ENCODE measurements at places on chromosomes 3 and 15.

DNA sequence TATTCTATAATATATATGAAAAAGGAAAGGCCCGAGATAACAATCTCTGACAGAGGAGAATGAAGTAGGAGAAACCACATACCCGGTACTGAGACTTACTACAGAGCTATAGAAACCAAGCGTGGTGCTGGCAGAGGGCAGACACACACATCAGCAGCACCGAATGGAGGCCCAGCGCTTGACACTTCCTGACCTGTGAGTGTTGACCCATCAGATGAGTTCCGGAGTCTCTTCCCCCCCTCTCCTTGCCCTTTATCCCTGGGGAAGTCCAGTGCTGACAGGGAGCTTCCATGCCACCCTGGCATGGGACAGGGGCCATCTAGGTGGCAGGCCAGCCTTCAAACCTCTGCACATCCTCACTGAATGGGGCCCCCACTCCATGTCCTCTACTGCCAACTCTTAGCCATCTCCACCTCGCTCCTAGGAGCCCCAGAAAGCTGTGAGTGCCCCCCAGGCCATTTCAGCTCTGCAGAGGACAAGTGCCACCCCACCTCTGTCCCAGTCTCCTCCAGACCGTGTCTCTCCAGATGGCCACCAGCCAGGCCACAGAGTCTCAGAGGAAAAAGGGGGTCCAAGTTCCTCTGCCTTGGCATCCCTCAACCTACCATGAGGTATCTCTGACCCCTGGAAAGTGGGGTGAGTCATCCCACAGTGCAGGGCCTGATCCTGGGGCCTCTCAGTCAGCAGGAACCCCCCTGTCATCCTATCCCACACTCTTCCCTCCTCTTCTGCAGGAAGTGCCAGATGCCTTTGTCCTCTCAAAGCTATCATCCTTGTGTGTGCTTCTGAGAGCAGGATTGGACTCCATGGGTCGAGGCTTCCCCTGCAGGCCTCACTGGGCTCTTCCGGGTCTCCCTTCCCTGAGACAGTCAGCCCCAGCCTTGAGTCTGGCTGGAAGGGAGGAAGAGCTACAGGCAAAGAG lies 116.5 kb upstream of the ALDH1A3 start:
- no peak for DNase-seq

DNA sequence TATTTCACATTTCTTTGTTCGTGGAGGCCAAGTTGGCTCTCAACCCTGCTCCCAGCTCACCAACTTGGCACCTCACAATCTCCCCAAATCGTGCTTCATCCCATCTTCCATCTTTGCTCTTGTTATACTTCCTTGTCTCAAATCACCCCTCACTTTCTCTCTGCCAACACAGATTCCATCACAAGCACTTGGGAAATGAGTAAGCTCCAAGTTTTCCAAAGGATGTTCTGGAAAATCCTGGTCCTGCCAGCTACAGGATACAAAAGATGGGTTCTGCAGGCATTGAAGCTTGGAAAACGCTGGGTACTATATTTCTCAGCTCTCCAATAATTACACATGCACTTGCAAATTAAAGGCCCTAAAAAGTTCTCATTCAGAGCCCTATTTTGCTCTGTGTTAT lies 4.1 kb upstream of the TM4SF4 start:
- no peak for DNase-seq

DNA sequence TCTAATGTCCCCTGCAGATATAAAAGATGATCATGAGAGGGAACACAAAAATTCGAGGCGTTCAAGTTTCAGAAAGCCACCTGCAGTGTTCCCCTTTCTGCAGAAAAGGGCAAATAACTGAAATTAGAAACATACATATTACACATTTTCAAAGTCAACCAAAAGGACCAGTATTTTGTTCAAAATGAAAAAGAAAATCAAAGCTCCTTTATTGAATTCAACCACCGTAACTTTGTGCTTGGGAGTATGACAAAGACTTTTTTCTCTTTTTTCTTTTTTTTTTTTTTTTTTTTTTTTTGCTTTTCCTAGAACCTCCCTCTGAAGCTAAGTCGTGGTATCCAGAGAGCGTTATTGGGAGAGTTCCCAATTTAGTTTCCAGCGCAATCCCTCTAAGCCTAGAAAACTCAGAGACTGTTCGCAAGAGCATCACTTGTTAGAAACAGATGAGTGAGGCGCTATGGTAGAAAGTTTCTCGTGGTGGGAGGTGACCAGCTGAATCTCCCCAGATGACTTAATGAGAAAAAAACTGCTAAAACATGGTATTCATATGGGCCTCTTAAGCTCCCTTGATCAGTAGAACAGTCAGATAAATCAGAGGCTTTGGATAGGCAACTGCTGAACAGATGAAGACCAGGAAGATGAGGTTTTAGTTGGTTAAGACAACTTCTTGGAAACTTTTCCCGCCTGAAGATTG lies 77.4 kb downstream of the MB21D2 start:
- no peak for DNase-seq

- no peak for DNase-seq
Observed at GRCh38 chr15:94234300-94234699, 2.9 kb downstream of the MCTP2 start.

- DNase-seq: no peak
Observed at GRCh38 chr15:65881766-65882434, 12.6 kb downstream of the RAB11A start.

- DNase-seq: no peak
Observed at GRCh38 chr15:26806574-26806973, 33.7 kb upstream of the GABRB3 start.

GRCh38 chr3:50226888-50227389 lies 9.1 kb upstream of the GNAI2 start:
- DNase-seq: no peak

DNA sequence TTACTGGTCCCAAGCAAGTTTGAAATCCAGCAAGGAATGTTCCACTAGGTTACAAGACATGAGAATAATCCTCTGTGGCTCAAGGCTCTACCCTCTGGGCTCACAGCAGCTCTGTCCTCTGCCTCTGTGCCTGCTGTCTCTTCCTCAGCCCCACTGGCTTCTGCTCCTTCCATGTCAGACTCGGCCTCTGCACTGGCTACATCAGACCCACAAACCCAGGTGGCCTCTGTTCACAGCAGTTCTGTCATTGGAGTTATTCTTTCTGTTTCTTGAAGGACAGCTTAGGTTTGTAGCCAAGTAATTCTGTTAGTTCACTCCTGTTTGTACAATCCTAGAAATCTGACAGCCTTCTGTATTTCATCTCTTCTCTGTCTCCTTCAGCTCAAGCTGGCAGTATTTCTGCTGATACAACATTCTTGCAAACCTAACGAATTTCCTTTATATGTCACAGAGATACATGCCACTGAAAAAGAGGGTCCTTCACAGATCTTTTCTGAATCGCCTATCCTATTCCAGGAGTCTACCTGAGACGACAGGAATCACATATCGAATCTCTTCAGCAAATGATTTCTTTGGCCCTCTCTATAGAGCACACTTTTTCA lies 227.8 kb upstream of the PLSCR5 start:
- DNase-seq: no peak

DNA sequence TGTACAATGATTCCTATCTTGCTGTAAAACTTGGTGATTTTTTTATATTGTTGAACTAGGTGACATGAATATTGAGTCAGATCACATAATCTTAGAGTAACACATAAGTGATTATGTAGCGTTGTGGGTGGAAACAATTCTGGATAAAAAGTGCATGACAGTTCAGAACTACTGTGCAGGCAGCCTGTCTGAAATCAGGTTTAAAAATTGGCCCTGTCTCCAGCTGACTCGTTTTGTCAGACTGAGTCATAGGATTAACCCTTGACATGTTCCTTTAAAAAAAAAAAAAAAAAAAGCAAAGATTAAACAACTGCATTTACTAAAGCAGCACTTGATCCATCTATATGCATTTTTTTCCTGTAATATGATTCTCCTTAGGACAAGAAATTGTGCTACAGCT lies 160.0 kb upstream of the CGNL1 start:
- no peak for DNase-seq

DNA sequence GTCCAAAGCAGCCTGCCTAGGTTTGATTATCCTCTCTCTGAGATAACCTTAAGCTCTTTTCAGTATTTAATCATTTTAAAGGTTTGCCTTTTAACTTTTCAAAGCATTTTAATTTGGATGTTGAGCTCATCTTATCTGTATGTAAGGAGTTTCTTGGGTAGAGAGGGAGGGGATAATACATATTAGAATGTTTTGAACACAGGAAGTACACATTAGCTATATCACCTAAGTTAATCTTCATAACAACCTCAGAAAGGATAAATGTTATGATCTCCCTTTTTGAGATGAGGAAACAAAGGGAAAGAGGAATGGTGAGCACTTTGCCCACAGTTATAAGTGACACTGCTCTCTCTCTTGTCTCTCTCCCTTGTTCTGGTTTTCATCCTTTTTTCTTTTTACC lies 2.2 kb upstream of the CD47 start:
- DNase-seq: no peak

DNA sequence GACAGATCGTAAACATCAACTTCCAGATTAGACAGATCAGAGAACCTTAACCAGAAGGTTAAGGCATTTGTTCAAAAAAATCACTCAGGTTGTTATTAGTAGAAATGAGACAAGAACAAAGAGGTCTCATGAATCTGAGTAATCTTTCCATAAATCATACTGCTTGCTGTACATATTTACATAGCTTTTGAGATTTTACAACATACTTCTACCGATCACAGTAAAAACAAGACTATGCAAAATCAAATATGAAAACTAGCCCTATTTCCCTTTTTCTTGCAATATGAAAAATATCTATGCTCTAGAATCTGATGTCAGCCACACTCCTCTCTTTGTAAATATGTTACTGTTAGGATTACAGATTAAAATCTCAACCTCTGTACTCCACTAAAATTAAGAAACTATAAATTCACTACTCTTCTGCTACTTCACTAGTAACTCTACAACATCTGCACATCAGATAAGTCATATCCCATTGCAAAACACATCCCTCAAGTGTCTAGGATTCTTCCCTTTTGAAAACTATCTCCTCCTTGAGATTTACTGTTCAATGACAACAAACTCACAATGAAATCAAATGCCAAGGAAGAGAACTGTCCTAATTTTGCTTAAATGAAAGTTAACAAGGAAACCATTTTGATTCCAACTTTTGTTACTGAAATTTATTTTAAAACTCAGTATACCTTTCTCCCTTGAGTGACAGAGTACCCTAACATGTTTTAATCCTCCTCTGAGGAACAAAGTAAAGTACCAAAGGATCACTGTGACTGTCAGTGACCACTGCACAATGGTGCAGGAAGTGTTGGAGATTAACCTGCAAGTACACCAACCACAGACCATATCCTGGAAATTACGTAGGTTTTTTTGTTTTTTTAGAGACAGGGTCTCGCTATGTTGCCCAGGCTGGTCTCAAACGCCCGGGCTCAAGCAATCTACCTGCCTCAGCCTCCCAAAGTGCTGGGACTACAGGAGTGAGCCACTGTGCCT lies 12.8 kb downstream of the DCUN1D1 start:
- no peak for DNase-seq

DNA sequence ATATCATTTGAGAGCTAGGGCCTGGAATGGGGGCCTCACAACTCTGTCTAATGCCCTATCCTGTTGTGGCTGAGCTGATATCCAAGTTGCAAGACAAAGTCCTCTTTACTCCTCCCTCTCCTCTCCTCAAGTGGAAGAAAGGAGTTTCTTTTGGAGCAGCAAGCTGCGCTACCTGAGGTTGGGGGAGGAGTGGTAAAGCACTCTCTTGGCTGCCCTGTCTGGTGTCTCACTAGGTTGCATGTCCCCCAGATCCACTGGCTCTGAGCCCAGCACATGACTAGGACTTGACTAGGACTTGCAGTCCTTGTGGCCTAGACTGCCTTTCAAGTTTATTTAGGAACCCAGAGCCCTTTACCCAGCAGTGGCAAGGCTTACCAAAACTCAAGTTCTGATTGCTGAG lies 141.1 kb upstream of the SETMAR start:
- no peak for DNase-seq

- no peak for DNase-seq
Observed at GRCh38 chr15:69072906-69073305, 58.4 kb downstream of the NOX5 start.

DNA sequence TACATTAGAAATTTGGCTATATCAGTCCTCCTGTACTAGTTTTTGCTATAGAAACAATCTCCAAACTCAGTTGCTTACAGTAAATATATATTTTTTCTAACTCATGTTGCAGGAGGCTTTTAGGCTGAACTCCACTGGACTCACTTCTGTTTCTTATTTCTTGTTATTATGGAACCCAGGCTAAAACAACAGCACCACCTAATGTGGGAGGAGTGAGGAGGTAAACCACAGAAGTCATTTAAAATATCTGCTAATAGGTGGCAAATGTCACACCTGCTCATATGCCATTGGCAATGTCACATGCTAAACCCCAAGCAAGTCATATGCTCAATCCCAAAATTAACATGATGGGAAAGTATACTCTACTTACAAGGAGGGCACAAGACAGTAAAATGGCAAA lies 462.2 kb downstream of the PLOD2 start:
- no peak for DNase-seq

DNA sequence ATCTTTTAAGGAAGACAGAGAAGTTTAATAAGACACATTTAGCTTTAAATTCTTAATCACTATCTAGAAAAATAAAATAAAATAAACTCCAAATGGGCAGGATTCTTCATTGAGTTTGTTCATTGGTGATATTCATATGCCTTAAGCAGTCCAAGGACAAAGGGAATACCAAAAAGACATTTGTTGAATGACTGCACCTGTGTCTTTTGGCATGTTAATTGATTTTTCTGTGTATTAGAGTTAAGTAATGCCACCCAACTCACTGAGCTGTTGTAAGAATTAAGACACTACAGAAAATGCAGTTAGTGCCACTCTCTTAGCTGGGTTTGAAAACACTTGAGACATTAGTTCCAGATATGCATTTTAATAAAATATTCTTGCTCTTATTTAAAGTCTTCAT lies 683.6 kb upstream of the ROBO1 start:
- no peak for DNase-seq

DNA sequence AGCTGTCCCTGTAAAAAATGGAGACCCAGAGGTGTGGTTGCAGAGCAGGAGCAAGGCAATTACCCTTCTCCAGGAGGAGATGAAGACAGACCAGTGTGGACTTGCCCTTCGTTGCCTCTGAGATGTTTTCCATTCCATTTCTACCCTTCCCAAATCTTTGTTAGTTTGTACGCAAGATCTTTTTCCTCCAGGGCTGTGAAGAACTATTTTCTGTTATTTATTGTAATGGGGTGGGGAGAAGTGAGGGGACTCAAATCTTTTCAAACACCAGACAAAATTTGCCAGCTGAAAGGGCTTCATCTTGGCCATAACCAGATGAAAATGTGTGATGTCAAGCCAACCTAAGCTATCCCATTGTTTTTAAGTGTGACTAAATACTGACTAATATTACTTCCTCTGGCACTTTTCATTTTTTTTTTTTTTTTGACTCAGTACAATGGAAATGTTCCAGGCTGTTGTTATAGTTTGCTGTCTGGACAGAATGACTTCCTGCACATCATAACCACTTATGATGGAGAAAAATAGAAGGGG lies 271.3 kb upstream of the TPRG1 start:
- DNase-seq: peak; percentile 88

- DNase-seq: no peak
Observed at GRCh38 chr3:108037770-108038169, 53.1 kb downstream of the CD47 start.

GRCh38 chr3:14329116-14329830 lies 73.1 kb upstream of the SLC6A6 start:
- no peak for DNase-seq

GRCh38 chr3:53242155-53242554 lies 13.7 kb downstream of the TKT start:
- DNase-seq: no peak

GRCh38 chr3:30184091-30184810 lies 422.1 kb upstream of the TGFBR2 start:
- DNase-seq: peak; percentile 44

All from COLO829 (cell line).